ENCODE measurements at places on chromosomes 7 and 10. TPM values are rescaled to one million over a fixed set of nuclear protein-coding genes. Genes with fewer than 3 reads are reported as not detected.

CSTF2T gene
- 21.7 TPM for total RNA-seq

COPS6 gene
- 81.3 TPM for total RNA-seq

ENTPD7 gene
- total RNA-seq = 2.2 TPM

ASZ1 gene
- total RNA-seq = not detected

- no peak overlapping the region for H3K27ac ChIP-seq
- no peak overlapping the region for H3K4me3 ChIP-seq
- peaks cover 5% of the 10 kb centered on the region for H3K27me3 ChIP-seq
- DNase-seq = peak; percentile 72
- H3K36me3 ChIP-seq = no peaks in the 10 kb centered on the region
These were observed 23.7 kb downstream of the EPHB4 start for GRCh38 chr7:100803398-100804161.

DNA sequence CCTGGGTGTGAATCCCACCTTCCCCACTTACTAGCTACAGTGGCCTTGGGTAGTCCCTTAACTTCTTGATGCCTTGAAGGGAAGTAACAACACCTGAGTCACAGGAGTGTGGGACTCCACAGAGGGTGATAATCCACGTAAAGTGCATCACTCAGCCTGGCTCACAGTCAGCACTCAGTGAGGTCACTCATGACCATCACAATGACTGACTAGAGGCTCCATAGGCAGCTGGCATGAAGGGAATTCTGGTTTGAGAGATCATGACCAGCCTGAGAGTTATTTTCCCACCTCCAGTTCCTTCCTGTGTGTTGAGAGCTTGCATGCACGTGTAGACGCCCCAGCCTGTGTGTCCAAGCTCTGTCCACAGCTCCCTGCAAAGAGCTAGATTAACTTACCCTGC is 34.8 kb downstream of the NEUROG3 start:
- H3K4me3 ChIP-seq = no peak overlapping the region
- no peaks in the 10 kb centered on the region for H3K4me1 ChIP-seq
- DNase-seq = no peak
- H3K27ac ChIP-seq = no peak overlapping the region
- H3K27me3 ChIP-seq = peaks cover 1% of the 10 kb centered on the region
- no peaks in the 10 kb centered on the region for H3K36me3 ChIP-seq

Data from activated CD8-positive, alpha-beta T cell treated with anti-CD3 and anti-CD28 coated beads for 36 hours (primary cell).